Iris pigment epithelial cell (primary cell): ENCODE measurements at places on chromosomes 1 and 21.

GRCh38 chr21:34187935-34188334, 114.6 kb downstream of the MRPS6 start:
- DNase-seq, result peak; percentile 24

DNA sequence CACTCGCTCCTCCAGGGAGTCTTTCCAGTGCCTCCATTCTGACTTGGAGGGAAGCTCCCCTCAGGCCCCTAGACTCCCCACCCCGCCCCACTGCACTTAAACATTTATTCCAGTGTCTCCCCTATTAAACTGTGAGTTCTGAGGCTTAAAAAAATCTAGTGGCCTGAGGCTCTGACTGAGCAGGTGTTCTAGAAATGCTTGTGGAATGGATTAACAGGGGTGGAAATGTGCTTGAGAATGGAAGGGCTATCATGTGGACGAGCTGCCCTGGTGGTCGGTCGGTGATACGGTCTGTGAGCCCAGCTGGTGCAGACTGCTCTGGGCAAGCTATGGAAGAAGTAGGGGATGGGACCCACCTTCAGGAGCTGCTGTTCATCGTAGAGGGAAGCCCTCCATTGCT, 130.2 kb downstream of the PEX14 start:
- no peak for DNase-seq

DNA sequence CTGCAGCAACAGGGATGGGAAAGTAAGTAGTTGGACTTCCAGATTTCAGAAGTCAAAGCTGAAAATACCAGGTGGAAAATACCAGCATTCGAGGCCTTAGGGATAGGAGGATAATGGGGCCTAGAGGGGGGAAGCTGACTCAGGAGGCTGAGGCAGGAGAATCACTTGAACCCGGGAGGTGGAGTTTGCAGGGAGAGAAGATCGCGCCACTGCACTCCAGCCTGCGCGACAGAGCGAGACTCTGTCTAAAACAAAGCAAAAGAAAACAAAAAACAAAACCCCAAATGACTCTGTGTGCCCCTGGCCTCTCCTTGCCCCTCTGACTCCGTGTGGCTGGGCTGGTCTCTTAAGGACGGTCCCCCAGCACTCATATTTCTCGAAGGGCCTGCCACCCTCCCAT, 3.4 kb downstream of the SH2D2A start:
- no peak for DNase-seq

DNA sequence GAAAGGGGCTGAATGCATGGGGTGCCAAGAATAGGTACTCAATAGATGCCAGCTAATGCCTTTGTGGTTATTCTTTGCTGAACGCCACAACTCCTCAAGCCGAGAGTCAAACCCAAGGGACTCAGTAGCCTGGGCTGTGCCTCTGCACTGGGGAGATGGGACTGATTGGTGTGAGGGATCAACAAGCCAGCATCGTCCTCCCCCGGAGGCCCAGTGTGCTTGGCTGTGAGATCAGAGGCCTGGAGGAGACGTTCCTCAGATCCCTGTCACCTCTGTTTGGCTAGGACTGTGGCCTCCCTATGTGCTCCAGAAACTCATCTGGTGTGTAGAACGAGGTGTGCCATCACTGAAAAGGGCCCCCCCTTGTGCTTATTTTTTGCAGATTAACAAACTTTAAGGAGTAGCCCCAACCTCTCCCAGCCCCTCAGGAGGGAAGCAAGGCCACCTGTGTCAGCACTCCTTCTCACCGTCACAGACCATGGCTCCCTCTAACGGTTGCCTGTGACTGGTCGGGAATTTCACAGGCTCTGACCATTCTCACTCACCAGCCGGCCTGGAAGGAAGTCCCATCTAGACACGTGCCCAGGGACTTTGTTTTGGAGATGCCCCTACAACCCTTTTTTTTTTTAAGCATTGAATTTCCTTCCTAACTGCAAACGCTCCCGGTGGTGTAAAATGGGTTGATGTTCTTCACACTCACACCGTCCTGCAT, 194.0 kb upstream of the VAMP3 start:
- peak; percentile 7 for DNase-seq

DNA sequence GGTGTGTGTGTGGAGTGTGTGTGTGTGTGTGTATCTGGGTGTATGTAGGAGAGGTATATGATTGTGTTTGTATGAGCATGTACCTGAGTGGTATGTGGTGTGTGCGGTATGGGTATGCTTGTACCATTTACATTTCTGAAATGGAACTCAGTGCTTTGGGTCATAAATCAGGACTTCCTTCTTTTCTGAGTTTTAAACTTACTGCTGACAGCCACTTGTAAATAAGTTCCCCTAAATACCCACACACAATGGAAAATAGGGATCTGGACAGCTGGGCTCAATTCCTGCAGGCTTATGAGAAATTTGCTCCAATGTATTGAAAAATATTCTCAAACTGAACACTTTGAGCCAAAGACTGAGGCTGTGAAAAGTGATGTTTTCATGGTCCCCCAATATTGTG, 293.6 kb downstream of the HLX start:
- DNase-seq, result no peak

GRCh38 chr1:110348050-110348449, 8.9 kb downstream of the RBM15 start:
- DNase-seq, result peak; percentile 18

- no peak for DNase-seq
These were observed 254.8 kb downstream of the LMO4 start for GRCh38 chr1:87583459-87583858.

GRCh38 chr1:210394281-210394821, 65.6 kb downstream of the HHAT start:
- peak; percentile 22 for DNase-seq

DNA sequence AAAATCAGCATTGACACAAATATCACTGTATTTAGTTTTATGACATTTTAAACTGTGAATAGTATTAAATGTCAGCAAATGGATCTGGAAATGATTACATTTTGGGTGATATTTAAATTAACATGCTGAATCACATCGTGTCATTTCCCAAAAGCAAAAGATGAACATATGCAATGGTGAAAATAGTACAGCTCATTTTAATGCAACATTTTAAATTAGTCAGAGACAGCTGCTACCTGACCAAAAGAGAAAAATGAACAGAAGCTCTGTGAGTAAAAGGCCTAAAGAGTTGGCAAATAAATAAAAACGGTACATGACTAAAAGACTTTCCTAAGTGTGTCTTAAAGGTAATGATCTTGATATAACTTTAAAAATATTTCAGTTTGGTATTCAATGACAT, 86.0 kb upstream of the GNG4 start:
- DNase-seq, result no peak

DNA sequence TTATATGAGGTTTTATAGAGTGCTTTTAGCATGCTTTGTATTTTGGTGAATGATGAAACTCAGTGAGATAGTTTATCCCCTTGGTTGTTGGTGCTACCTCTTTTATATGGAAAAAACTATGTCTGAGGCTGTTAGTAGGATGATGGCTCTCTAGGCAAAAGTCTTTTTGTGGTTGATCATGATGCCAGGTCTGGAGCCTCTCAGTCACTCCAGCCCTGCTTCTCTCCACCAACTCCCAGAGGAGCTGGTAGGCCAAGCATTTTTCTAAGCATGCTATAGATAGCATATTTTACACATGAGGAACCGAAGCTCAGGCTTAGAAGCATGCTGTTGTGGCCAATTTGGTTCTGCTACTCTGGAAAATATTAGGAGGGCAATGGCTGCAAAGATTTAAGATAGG, 82.2 kb downstream of the FMN2 start:
- no peak for DNase-seq

- DNase-seq, result peak; percentile 9
These were observed 53.3 kb downstream of the EIF4G3 start for GRCh38 chr1:21123287-21123948.

DNA sequence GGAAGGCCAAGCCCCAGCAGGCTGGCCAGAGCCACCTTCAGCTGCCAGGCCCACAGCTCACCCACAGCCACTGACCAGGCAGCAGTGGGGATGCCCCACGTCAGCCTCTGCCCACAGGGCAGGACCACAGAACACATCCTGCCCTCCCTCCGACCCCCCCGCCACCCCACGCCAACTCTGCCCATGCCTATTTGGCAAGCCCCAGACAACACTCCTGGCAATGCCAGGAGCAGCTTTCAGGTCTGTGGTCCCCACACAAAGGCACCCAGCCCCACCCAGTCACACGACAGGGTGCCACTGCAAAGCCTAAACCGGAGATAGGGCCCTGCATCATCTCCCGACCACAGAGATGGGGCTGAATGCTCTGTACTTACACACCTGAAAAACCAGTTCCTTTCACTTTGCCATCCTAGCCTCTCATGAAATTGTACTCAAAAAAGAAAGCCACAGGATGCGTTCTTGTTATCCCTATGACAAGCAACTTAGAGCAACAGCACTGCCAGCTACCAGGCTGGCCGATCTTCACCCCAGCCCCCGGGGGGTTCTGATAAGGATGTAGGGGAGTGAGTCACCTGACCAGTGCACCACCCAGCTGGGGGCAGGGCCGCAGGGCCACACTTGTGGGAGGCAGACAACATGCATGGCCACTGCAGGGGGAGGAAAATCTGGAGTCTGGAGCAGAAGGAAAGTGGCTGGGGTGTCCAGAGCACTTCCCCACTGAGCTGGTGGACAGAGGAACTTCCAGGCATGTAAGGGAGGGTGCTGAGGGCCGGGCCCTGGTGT, 36.2 kb downstream of the UBE2G2 start:
- peak; percentile 38 for DNase-seq

- DNase-seq, result no peak
These were observed 232.1 kb upstream of the KAZN start for GRCh38 chr1:14366091-14367018.

DNA sequence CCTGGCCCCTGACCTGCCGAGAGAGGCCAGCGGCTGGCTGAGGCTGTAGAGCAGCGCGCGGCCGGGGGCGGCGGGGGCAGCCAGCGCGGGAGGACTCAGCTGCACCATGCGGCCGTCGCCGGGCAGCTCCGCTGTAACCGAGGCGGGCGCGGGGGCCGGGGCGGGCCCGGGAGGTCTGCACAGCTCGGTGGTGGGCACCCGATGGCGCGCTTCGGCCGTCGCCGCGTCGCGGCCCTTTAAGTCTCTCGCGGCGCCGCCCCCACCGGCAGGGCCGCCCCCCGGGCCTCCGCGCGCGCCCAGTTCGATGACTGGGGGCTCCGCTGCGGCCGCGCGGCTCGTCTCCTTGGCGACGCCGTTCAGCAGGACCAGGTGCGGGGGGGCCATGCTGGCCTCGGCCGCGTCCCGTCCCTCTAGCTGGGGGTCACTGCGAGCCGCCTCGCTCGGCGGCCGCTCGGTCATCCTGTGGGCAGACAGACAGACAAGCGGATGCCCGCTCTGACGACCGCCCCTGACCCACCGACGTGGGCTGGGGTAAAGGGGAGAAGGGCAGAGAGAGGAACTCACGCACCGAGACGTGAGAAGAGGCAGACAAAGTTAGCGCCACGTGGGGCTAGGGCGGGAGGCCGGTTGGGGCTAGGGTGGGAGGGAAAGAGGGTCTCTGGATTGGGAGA, 6.5 kb downstream of the TAL1 start:
- DNase-seq, result no peak

DNA sequence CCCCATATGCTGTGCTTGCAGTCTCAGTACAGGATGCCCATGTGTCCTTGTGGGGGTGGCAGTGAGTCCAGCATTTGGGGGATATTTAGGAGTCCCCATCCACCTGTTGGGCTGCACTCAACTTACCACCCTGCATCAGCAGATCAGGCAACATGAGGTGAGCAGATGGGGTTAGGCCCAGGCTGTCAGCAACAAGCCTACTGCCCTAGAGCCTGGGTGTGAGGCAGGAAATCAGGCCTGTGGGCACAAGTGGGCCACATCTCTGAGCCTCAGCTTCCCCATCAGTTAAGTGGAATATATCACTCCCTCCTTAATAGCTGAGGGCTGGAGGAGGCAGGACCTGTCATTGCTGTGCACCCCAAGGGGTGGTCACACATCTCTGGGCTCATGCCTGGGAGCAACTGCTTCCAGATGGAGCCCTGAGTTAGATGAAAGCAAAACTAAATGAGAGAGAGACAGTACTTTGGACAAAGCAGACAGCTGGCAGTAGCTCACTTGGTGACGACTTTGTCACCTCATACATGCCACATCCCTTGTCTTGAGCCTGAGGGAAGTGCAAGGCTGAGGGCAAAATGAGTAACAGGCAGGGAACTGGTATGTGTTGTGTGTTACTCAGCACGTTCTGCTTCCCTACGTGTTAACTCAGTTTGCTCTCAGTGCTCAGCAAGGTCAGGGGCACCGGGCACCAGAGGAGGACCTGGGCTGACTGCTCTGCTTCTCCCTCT, 48.4 kb downstream of the TRIM11 start:
- DNase-seq, result no peak

GRCh38 chr1:89839516-89839915, 18.7 kb downstream of the LRRC8D start:
- DNase-seq, result no peak

- DNase-seq, result peak; percentile 40
These were observed 765 bp upstream of the HIPK1 start for GRCh38 chr1:113928187-113928930.

DNA sequence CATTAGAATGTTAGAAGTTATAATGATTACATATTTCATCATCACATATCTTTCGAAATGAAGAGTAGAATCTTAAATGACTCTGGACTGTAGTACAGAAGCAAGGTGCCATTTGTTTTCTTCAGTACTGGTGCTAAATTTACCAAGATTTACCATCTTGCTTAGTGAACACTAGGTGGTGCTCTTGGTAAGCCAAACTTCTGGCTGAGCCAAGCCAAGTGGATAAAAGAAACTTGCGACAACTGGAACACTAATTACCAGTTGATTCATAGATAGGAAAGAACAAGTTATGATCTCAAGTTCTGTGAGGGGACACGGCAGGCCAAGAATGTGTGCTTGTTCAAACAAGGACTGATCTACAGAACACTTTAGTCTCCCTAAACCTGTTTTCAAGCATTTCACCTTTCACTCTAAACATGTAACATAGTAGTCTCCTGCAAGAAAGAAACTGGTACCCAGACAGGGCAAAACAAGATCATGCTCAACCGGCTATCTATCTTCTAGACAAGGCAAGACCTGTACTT, 19.8 kb downstream of the SPRTN start:
- peak; percentile 75 for DNase-seq

DNA sequence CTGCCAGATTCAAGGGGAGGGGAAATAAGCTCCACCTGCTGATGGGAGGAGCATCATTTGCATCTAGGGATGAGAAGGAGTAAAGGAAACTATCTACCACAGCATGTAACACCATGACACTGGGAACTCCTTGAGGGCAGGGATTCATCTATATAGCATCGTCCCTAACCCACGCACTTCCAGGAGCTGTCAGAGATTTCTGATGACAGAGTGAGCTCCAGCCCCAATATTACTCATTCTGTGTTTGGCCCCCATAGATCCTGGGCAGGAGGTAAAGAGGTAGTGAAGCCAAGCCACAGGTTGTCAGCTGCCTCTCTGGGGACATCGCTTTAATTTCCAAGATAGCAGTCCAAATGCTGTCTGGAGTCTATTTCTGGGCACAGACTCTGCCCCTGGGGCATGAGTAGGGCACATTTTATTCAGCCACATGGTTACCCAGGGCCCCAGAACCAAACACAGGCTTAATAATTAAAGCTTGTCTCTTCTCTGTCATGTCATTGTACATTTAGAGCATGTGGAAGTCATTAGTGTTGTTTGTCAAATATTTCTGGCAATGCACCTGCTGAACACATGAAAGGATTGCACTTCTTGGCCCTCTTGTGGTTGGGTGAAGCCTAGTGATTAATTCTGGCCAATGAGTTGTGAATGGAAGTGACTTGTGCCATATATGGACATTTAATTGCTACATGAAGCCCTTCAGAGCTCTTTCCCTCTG, 105.9 kb upstream of the POU3F1 start:
- DNase-seq, result no peak

- DNase-seq, result peak; percentile 10
These were observed 74.7 kb downstream of the RAP1GAP start for GRCh38 chr1:21594501-21594900.
